Effector memory CD8-positive, alpha-beta T cell (primary cell): ENCODE measurements at places on chromosomes 7 and 10.

GRCh38 chr7:95011995-95012394 is 104.6 kb downstream of the PPP1R9A start:
- DNase-seq = no peak

GRCh38 chr7:151775547-151776443 is 101.1 kb downstream of the PRKAG2 start:
- no peak for DNase-seq

DNA sequence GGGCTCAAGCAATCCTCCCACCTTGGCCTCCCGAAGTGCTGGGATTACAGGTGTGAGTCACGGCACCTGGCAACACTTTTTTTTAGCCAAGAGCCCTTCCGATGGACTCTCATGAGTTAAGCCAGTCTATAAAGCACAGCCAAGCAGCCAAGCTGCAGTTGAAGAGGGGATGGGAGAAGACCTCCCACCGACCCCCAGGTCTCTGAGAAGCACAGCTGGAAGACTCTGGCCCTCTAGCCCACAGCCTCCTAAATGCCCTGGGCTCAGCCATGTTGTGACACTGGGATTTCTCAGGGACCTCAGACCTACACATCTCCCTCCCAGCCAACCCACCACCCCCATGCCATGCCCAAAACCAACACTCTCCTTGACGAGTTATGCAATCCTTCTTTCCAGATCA is 31.1 kb downstream of the CALML3 start:
- DNase-seq = no peak

- no peak for DNase-seq
Observed at GRCh38 chr7:25786936-25787335, 365.1 kb upstream of the NFE2L3 start.

GRCh38 chr7:129454249-129454551 is 20.0 kb downstream of the STRIP2 start:
- no peak for DNase-seq

DNA sequence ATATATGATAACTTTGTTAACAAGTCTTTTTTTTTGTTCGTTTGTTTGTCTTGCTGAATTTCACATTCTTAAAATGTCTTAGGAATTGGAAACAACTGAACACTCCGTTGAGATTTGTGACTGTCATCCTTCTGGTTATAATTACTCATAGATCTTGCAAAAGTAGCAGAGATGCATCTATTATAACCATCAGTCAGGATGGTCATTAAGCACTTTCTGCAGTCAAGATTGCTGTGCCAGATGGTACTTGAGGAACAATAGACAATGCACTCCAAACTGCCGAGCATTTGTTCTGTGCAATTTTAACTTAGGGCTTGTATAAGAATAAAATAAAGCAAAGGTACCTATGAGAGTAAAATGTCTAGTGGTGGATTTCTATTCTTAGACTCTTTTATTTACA is 710.1 kb upstream of the KCND2 start:
- DNase-seq = no peak

GRCh38 chr7:64314566-64314965 is 805 bp downstream of the ZNF736 start:
- DNase-seq = no peak

- no peak for DNase-seq
Observed at GRCh38 chr7:29488977-29489376, 74.7 kb upstream of the PRR15 start.

- DNase-seq = no peak
Observed at GRCh38 chr10:96463562-96463961, 50.2 kb downstream of the TLL2 start.

DNA sequence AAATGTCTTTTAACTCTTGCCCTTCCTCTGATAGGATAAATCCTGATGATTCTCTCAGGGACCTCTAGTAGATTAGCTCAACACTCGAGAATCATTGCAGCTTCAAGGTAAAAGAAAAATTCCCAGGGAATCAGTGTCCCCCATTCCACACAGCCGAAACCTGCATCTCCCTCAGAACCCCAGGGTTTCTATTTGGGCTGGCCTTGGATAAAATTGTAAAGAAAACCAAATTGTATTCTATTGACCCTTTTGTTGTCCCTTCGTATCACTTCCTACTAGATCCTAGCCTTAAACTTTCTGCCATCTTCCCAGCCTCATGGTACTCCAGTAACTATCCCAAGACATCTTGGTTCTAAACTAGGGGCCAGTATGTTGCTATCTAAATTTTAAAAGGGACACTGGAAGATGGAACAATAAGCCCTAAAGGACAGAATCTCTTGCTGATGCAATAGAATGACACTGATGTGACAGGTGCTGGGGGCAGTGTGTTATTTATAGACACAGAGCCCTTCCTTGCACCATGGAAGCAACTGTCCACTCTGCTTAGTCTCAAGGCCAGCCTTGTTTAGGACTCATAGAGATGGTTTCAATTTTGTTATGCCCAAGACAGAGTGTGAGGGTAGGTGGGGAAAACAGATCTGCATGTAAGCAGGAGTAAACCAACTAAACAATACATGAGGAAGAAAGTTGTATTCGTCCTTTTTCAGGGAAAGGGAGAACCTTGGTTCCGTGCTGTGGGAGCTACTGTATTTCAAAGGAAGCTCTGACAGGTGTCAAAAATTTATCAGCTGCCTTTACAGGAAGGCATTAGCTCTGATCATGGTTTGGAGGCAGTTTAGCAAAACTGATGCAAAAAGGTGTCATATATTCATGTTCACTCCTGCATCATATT is 7.6 kb downstream of the ASB15 start:
- no peak for DNase-seq

- DNase-seq = no peak
Observed at GRCh38 chr7:86933295-86933845, 126.1 kb downstream of the ELAPOR2 start.

DNA sequence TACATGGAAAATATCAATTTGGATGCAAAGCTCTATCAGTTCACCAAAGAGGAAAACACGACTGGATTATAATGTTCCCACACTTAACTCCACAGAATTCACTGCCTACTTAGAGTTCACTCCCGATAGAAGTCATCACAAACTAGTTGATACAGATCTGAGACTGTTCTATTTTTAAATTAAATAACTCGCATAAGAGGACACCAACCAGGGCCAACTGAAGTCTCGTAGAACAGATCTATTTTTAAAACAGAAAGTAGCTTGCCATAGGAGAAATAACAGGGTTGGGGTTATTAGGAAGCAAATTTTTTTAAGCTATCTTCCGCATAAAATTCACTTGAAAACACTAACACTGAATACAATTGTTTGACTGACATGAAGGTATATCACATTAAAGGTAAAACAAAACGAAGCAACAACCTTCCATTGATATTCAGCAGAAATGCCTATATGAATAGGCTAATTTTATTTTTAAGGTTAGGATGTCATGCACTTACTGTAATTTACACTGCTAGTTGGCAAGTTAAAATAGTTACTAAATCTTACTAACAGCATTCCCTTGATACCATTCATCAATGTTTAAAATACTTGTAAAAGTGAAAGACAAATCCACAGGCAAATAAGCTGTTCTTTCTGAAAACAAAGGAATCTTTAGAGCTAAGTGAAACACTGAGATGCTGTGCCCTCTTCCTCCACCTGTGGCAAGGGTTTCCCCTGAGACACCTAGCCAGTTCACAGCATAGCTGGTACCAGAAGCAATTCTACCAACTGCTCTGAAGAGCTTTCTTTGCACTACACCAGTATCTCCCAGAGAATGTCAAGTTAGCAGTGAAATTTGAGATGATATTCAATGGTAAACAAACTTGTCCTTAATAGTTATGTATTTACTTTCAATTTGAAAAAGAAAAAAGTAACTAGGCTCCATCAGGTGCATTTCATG is 186.7 kb upstream of the ANK3 start:
- no peak for DNase-seq

DNA sequence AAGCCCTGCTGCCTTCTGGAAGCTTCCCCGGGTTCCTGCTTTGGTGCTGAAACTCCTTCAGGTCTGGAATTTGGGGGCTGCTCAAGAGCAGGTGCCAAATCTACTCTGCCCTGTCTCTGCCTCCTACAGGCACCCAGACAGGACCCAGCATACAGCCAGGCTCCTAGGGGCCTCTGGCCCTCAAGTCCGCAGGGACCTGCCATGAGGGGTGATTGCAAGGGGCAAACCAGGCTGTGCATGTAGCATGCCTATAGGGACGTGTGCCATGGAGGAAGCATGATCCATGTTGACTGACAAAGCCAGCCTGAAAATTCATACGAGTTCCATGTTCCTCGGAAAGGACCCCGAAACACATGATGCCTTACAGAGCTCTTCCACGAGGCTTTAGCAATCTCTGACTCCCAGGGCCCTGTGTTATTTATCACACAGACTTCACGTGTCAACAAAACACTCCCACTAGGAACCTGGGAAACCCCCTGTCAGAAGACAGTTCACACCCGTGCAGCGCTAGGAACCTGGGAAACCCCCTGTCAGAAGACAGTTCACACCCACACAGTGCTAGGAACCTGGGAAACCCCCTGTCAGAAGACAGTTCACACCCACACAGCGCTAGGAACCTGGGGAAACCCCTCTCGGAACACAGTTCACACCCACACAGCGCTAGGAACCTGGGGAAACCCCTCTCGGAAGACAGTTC is 75.3 kb upstream of the DNAAF5 start:
- peak; percentile 9 for DNase-seq

DNA sequence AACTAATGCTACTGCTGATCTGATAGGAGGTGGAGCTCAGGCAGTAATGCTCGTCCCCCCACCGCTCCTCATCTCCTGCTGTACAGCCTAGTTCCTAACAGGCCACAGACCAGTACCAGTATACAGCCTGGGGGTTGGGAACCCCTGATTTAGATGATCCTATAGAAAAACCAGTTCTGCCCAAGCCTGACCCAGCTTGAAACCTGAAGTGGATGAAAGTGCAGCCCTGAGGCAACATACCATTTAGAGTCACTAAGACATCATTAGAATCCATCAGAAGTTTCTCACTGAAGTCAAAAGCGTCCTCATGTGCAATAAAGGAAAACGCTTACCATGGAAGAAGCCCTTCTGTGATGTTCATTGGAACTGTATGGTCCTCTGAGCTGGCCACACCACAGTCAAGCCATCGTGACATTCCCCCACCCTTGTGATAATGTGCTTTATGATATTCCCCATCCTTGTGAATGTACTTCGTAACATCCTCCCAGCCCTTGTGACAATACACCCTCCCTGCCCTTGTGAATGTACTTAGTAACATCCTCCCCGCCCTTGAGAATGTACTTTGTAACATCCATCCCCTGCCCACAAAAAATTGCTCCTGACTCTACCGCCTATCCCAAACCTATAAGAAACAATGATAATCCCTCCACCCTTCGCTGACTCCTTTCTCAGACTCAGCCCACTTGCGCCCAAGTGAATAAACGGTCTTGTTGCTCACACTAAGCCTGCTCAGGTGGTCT is 65.9 kb upstream of the HECTD2 start:
- no peak for DNase-seq

GRCh38 chr7:107294182-107294581 is 125.4 kb downstream of the HBP1 start:
- DNase-seq = no peak

DNA sequence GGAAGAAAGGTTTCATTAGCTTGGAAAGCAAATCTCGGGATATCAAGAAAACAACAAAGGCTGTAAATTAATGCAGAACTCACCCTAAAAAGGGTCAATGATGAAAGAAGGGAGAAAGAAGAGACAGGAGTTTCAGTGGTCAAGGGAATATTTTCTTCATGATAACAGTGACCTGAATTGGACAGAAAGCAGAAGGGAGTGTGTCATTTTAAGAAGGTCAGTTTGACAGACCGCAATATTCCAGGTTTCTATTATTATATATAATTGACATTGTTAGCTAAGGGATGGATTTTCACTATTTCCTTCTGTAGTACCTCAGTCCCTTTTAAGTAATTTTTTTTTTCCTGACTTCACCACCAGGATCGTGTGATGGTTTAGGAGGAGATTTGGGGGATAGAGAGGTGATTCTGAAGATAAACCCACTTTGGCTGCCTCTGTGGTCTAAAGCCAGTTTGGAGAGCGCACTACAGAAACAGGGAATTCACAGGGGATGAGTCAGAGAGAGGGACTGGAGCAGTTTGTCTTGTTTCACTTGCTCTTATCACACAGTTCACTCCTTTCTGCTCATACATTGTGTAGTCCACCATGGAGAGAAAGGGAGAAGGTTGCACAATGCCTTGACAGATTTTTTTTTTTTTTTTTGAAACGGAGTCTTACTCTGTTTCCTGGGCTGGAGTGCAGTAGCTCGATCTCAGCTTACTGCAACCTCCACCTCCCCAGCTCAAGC is 417.9 kb downstream of the AUTS2 start:
- DNase-seq = no peak

DNA sequence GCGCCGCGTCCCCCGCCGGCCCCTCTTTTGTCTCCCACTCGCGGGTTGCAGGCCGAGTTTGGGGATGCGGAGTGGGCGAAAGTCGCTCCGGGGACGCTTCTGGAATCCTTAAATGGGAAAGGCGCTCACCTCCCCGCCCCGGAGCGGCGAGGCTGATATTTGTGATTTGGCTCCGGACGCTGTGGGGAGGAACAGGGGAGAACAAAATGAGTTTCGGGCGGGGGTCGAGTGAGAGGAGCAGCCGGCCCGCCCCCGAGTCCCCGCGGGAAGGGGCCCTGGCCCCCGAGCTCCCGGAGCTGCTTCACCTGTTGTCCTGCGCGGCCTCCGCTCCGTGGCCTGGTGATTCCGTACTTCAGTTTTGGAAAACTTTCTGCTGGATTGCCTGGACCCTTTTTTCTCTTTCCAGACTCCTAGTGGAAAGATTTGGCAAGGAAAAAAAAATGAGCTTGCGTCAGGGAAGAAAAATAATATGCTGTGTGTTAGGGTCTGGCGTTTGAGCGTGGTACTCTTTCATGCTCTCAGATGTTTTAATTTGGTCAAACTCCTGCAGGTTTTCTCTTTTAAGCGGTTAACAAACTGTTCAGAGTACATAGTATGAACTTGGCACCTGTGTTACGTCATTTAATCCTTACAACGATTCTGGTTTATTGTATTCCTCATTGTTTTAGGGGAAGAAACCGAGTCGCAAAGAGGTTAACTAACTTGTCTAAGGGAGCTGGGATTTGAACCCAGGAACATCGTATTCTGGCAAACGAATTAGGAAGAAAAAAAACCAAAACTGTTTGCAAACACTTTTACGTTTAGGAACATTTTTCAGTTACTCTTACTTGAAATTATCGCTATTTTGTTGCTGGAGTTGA is 924 bp downstream of the BMPR1A start:
- DNase-seq = peak; percentile 4

GRCh38 chr7:134485203-134485602 is 26.3 kb upstream of the AKR1B1 start:
- no peak for DNase-seq

DNA sequence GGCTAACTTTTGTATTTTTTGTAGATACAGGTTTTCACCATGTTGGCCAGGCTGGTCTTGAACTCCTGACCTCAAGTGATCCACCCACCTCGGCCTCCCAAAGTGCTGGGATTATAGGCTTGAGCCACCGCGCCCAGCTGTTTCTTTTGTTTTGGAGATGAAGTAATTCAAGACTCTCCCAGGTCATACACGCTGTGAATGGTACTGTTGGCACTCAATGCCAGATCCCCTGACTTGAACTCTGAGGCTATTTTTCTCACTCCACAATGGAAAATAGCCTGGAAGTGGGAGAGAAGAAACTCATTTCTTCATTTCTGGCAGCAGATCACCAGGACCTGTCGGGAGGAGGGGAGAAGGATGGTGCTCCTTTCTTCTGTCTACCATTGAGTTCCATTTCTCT is 32.4 kb downstream of the BLVRA start:
- no peak for DNase-seq

GRCh38 chr7:55474944-55475854 is 97.1 kb downstream of the VOPP1 start:
- DNase-seq = no peak
